Stimulated activated CD8-positive, alpha-beta memory T cell treated with anti-CD3 and anti-CD28 coated beads, Interleukin-7, amount 100 ng/mL, for 1 hour (primary cell): ENCODE measurements at places on chromosomes 6 and 20.

- DNase-seq: no peak
These were observed 96.2 kb upstream of the CNR1 start for GRCh38 chr6:88262332-88262731.

DNA sequence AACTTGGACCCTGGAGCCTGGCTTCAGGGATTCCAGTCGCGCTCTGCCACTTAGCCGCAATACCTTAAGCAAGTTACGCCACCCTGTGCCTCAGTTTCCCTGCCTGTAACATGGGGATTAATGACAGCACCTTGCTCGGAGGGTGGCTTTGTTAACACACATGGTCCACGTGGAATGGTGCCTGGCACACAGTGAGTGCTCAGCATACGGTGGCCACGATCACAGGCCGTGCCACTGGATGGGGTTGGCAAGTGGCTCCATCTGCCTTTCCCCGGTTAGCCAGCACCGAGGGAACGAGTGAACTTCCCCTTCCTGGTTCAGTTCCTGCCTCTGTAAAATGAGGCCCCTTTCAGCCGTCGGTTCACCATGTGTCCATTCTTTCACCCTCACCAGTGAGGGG, 17.2 kb downstream of the C6orf132 start:
- no peak for DNase-seq

DNA sequence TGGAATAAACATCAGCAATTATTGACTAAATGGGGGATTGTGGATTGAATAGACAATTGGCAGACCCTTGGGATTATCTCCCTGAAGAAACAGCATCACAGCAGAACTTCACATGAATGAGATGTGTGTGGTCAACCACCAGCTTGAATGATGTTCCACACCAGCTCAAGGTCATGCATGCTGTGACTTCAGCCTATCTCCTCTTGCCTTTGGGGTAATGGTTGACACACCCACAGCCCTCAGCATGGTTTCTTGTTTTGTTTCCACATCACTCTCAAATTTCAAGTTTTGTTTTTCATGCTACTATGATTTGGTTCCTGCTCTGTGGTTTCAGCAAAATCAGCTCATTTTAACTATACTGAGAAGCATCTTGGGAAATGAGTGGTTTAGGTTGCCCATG, 94.3 kb downstream of the PAK5 start:
- DNase-seq: no peak

- DNase-seq: no peak
These were observed 109.6 kb downstream of the SLC35B3 start for GRCh38 chr6:8325743-8326142.

DNA sequence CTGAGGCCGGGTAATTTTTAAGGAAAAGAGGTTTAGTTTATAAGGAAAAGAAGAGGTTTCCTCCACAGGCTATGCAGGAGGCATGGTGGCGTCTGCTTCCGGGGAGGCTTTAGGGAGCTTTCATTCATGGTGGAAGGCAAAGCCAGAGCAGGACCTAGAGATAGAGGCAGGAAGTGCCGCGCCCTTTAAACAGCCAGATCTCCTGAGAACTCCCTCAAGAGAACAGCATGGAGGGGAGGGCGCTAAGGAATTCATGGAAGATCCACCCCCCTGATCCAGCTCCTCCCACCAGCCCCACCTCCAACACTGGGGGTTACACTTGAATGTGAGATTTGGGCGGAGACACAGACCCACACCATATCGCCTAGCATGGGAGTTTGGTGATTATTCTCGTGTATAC, 13.9 kb upstream of the DACT2 start:
- no peak for DNase-seq

GRCh38 chr6:169854083-169854725, 102.8 kb downstream of the ERMARD start:
- no peak for DNase-seq

GRCh38 chr6:11155589-11155988, 44.1 kb upstream of the ERVFRD-1 start:
- no peak for DNase-seq

- DNase-seq: no peak
These were observed 14.2 kb downstream of the TRAF3IP2 start for GRCh38 chr6:111591370-111591900.

GRCh38 chr6:113777601-113778000, 79.5 kb upstream of the MARCKS start:
- DNase-seq: no peak

DNA sequence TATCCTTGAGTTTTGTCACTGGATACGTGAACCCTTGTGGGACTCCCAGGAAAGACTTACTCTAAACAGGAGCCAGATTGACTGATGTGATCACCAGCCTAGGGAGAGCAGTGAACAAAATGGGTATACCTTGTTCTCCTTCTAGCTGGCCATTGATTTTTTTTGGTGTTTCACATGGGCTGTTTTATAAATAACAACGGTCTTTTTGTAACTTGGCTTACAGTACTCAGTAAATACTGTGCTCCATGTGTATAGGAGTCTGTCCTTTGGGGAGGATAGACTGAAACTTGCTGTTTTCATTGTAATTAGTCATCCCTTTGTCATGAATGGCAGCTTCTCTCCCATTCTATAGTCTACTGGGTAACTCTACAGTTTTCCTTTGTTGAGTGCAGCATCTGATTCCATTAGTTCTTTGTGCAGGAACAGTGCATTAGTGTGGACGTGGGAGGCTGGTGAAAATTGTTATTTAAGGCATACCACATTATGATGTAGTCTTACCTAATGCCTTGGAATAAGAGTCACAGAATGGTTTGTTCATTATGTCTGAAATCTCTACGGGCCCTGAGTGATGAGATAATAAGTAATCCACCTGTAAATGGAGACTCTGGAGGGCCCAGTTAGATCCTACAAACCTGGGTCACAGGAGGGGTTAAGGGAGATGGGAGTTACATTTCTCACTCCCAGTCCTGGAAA, 89.5 kb downstream of the TIAM2 start:
- DNase-seq: no peak

GRCh38 chr6:166551754-166552495, 34.6 kb downstream of the RAMACL start:
- DNase-seq: no peak

- no peak for DNase-seq
These were observed 74.8 kb downstream of the CEBPB start for GRCh38 chr20:50265245-50265946.

- no peak for DNase-seq
These were observed 15.6 kb downstream of the PKIG start for GRCh38 chr20:44597930-44598329.

- DNase-seq: no peak
These were observed 45.5 kb downstream of the CEP43 start for GRCh38 chr6:167044696-167045095.

GRCh38 chr6:47629954-47630353, 68.4 kb upstream of the ADGRF4 start:
- no peak for DNase-seq
